MCF 10A (cell line): ENCODE measurements at places on chromosomes 7 and 10. TPM values are rescaled to one million over a fixed set of nuclear protein-coding genes. Genes with fewer than 3 reads are reported as not detected.

Gene EZH2
- 30.6 and 48.1 TPM in 2 replicates for total RNA-seq

Gene PLCE1
- total RNA-seq, result 0.22 and 0.23 TPM in 2 replicates

Gene HEPACAM2
- not detected in 2 replicates for total RNA-seq

Gene POLR2J2
- 10.1 and 13.8 TPM in 2 replicates for total RNA-seq

Gene VIPR2
- total RNA-seq, result not detected in 2 replicates

Gene DMTF1
- total RNA-seq, result 72.8 and 79.7 TPM in 2 replicates

Gene TMEM225B
- total RNA-seq, result 0.70 and 0.96 TPM in 2 replicates

Gene UTF1
- not detected in 2 replicates for total RNA-seq

Gene MYH16
- total RNA-seq, result 0.33 TPM in 1 of 2 replicates, not detected in the other

Gene LAMTOR4
- 76.6 and 87.3 TPM in 2 replicates for total RNA-seq

- H3K4me3 ChIP-seq, result no peak overlapping the region
- peaks cover 67% of the 10 kb centered on the region for H3K27me3 ChIP-seq
- H3K36me3 ChIP-seq, result no peaks in the 10 kb centered on the region
- DNase-seq, result no peak
- no peaks in the 10 kb centered on the region for H3K4me1 ChIP-seq
These were observed 568.8 kb upstream of the PCDH15 start for GRCh38 chr10:55369670-55370420.

- no peak overlapping the region for H3K27ac ChIP-seq
- H3K36me3 ChIP-seq, result peaks cover 4% of the 10 kb centered on the region
- no peaks in the 10 kb centered on the region for H3K4me1 ChIP-seq
- no peaks in the 10 kb centered on the region for H3K27me3 ChIP-seq
- no peak overlapping the region for H3K4me3 ChIP-seq
These were observed 286.7 kb downstream of the DPP6 start for GRCh38 chr7:154338701-154339506.

GRCh38 chr7:12569673-12570072, 847 bp upstream of the SCIN start:
- DNase-seq, result no peak
- H3K27ac ChIP-seq, result no peak overlapping the region
- H3K4me1 ChIP-seq, result peaks cover 6% of the 10 kb centered on the region
- no peaks in the 10 kb centered on the region for H3K36me3 ChIP-seq
- peak overlapping the region; percentile 67 for H3K4me3 ChIP-seq
- no peaks in the 10 kb centered on the region for H3K27me3 ChIP-seq

GRCh38 chr10:63758080-63758479, 236.9 kb downstream of the REEP3 start:
- H3K4me3 ChIP-seq, result no peak overlapping the region
- H3K4me1 ChIP-seq, result no peaks in the 10 kb centered on the region
- DNase-seq, result no peak

DNA sequence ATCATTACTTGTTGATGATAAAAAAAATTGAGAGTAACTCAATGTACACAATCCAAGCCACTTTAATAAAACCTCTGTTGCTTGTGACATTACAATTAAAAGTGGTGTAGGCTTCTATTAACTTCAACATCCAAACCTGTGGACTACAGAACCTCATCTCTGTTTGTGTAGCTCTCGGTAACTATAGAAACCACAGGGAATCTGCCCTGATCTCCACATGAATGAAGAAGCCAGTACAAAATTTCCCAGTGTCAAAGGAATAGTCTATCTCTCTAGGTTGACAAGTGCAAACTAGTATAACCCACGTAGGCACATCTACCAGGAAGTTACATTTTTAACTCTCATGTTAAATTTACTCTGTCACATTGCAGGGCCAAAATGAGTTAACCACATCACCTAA, 204.3 kb downstream of the CHCHD3 start:
- peaks cover 10% of the 10 kb centered on the region for H3K4me1 ChIP-seq
- no peak overlapping the region for H3K27ac ChIP-seq
- DNase-seq, result no peak
- peaks cover 13% of the 10 kb centered on the region for H3K36me3 ChIP-seq
- no peak overlapping the region for H3K4me3 ChIP-seq

GRCh38 chr10:71264345-71265200, 52.2 kb downstream of the UNC5B start:
- peaks cover 47% of the 10 kb centered on the region for H3K4me1 ChIP-seq
- H3K27me3 ChIP-seq, result no peaks in the 10 kb centered on the region
- H3K36me3 ChIP-seq, result no peaks in the 10 kb centered on the region

DNA sequence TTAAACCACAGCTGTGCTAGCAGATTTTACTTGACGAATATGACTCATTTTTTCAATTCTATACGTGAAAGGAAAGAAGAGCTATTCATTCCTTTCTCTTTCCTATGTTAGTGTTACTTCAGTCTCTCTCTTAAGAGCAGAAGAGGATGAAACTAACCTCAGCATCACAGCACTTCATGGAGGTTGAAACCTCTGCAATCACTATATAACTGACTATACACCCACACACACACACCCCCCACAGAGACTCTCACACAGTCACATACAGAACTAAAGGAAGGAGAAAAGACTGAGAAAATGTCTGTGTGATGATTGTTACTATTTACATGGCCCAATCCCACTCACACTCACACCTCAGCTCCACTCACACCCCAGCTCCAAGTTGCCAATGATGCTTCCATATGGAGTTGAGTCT, 104.2 kb downstream of the KIF20B start:
- no peaks in the 10 kb centered on the region for H3K27me3 ChIP-seq
- no peaks in the 10 kb centered on the region for H3K36me3 ChIP-seq
- H3K27ac ChIP-seq, result no peak overlapping the region
- H3K4me1 ChIP-seq, result no peaks in the 10 kb centered on the region

- no peaks in the 10 kb centered on the region for H3K27me3 ChIP-seq
- H3K27ac ChIP-seq, result no peak overlapping the region
- no peak for DNase-seq
- no peak overlapping the region for H3K4me3 ChIP-seq
- peaks cover 89% of the 10 kb centered on the region for H3K36me3 ChIP-seq
- H3K4me1 ChIP-seq, result no peaks in the 10 kb centered on the region
These were observed 55.4 kb downstream of the ZRANB1 start for GRCh38 chr10:124997306-124997705.

GRCh38 chr10:64468219-64468618, 947.0 kb downstream of the REEP3 start:
- H3K27me3 ChIP-seq, result no peaks in the 10 kb centered on the region
- no peak overlapping the region for H3K27ac ChIP-seq
- H3K4me3 ChIP-seq, result no peak overlapping the region
- H3K4me1 ChIP-seq, result peaks cover 16% of the 10 kb centered on the region

DNA sequence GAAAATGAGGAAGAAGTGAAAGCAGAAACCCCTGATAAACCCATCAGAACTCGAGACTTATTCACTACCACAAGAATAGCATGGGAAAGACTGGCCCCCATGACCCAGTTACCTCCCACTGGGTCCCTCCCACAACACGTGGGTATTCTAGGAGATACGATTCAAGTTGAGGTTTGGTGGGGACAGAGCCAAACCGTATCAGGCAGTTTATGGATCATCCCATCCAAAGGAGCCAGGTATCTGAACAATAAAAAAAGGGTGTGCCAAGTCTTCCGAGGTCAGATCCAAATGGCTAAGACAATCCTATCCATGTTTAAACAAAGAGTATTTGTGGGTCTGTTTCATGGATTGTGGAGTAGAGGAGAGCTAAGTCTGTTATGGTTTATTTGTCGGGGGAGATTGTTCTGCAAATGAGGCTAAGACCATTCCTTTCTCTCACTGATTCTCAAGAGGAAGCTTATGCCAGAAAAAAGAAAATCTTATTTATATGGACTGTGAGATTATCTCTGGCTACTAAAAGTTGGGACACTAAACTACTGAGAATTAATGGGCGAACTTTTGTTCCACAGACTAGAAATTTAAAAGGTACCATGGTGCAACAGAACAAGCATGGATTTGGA, 203.7 kb downstream of the IPMK start:
- no peaks in the 10 kb centered on the region for H3K27me3 ChIP-seq
- H3K36me3 ChIP-seq, result no peaks in the 10 kb centered on the region
- no peak overlapping the region for H3K4me3 ChIP-seq
- H3K4me1 ChIP-seq, result peaks cover 6% of the 10 kb centered on the region

DNA sequence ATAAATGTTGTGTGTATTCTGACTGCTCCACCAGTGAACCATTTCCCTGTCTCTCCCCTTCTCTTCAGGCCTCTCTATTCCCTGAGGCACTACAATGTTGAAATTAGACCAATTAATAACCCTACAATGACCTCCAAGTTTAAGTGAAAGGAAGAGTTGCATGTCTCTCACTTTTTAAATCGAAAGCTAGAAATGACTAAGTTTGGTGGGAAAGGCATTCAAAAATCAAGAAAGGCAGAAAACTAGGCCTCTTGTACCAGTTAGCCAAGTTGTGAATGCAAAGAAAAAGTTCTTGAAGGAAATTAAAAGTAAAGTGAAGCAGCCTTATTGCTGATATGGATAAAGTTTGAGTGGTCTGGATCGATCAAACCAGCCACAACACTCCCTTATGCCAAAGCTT, 198.3 kb upstream of the YAE1 start:
- no peak for DNase-seq
- no peaks in the 10 kb centered on the region for H3K4me1 ChIP-seq
- peaks cover 86% of the 10 kb centered on the region for H3K27me3 ChIP-seq
- H3K4me3 ChIP-seq, result no peak overlapping the region
- no peak overlapping the region for H3K27ac ChIP-seq

- no peaks in the 10 kb centered on the region for H3K4me1 ChIP-seq
- H3K4me3 ChIP-seq, result no peak overlapping the region
- H3K27ac ChIP-seq, result no peak overlapping the region
- H3K27me3 ChIP-seq, result no peaks in the 10 kb centered on the region
- no peaks in the 10 kb centered on the region for H3K36me3 ChIP-seq
- DNase-seq, result no peak
These were observed 147.6 kb downstream of the PAXIP1 start for GRCh38 chr7:154855366-154855765.

GRCh38 chr10:69124563-69125268, 738 bp downstream of the VPS26A start:
- H3K36me3 ChIP-seq, result no peaks in the 10 kb centered on the region
- DNase-seq, result peak; percentile 66
- H3K27me3 ChIP-seq, result no peaks in the 10 kb centered on the region
- peaks cover 5% of the 10 kb centered on the region for H3K4me1 ChIP-seq

- no peaks in the 10 kb centered on the region for H3K4me1 ChIP-seq
- H3K4me3 ChIP-seq, result no peak overlapping the region
- no peak for DNase-seq
- no peaks in the 10 kb centered on the region for H3K27me3 ChIP-seq
- H3K36me3 ChIP-seq, result no peaks in the 10 kb centered on the region
These were observed 110.0 kb upstream of the PDLIM1 start for GRCh38 chr10:95400787-95401186.

DNA sequence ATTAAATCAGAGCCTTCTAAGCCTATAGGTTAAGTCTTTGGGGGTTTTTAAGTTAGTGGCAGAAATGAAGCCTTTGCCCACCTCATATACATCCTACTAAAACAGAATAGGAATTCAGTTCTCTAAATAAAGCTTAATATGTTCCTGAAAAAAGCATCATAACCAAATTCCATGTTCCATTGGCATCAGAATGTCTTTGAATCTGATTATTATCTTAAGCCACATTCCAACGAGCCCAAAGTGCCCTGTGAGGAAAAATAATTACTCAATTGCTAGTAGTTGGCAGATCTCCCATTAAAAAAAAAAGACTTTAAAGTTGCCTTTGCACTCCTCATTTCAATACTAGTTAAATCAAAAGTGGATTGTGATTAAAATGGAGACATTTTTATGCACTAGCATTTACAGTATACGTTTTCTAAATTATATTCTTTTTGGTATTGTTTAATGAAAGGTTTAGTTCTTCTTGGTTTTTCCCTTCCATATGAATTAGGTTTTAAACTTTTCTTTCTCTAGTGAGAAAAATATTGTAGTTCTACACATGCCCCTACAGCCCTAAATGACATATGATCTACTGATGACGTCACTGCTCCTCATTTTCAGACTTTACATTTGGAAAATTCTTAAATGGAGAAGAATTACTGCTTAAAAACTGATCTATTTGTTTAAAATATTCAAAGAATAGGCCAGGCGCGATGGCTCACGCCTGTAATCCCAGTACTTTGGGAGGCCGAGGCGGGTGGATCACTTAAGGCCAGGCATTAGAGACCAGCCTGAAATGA, 54.3 kb upstream of the CABCOCO1 start:
- H3K4me3 ChIP-seq, result no peak overlapping the region
- peaks cover 28% of the 10 kb centered on the region for H3K4me1 ChIP-seq
- H3K36me3 ChIP-seq, result no peaks in the 10 kb centered on the region
- H3K27ac ChIP-seq, result no peak overlapping the region
- no peaks in the 10 kb centered on the region for H3K27me3 ChIP-seq

DNA sequence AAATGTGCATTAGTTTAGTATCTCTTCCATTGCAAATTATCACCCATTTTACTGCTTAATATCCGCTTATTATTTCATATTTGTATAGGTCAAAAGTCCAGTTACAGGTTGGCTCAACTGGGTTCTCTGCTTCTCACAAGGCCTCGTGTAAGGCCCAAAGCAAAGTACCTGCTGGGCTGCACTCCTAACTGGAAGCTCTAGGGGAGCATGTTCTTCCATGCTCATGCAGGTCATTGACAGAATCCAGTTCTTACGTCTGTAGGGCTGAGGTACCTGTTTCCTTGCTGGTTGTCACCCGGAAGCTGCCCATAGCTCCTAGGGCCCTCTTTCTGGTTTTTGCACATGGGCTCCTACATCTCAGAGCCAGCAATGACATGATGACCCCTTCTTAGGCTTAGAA, 79.6 kb downstream of the RAPGEF5 start:
- no peaks in the 10 kb centered on the region for H3K27me3 ChIP-seq
- DNase-seq, result no peak
- H3K36me3 ChIP-seq, result no peaks in the 10 kb centered on the region
- H3K27ac ChIP-seq, result no peak overlapping the region

DNA sequence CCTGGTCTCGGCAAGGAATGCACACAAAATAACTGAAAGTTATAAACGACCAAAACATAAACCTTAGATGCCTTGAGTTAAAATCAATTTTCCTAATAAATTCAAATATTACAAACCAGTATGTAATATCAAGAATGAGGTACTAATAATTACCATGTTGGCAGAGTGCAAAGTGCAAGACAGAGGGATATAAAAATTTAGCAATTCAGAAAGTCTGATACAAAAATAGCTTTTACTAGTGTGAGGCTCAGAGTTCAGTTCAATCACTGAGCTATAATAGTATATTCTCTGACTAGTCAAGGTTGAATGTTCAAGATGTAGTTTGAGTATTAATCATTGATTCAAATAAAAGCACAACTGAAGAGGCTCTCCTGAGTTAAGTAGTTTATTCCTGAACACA, 4.8 kb upstream of the AUTS2 start:
- DNase-seq, result no peak
- no peak overlapping the region for H3K4me3 ChIP-seq
- no peaks in the 10 kb centered on the region for H3K27me3 ChIP-seq
- H3K4me1 ChIP-seq, result no peaks in the 10 kb centered on the region

GRCh38 chr10:60430836-60431597, 41.3 kb upstream of the ANK3 start:
- peak; percentile 54 for DNase-seq
- H3K4me3 ChIP-seq, result no peak overlapping the region
- peaks cover 52% of the 10 kb centered on the region for H3K4me1 ChIP-seq
- H3K36me3 ChIP-seq, result no peaks in the 10 kb centered on the region
- no peaks in the 10 kb centered on the region for H3K27me3 ChIP-seq
- H3K27ac ChIP-seq, result no peak overlapping the region

DNA sequence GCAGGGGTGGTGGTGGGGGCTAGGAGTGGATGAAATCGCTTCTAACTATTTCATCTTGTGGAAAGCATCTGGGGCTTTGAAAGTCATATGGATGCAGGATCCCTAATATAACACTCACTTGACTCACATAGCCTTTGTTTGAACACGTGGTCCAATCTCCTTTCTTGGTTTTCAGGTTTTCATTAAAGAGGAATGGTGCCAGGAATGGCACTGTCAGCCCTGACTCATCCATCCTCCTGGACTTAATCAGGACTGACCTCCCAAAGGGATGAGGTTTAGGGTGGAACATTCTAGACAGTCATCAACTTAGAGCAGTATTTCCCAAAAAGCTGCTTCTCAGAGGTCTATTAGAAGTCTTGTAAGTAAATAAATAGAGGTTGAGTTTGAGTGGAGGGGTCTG, 162.0 kb upstream of the PLXNA4 start:
- H3K27ac ChIP-seq, result no peak overlapping the region
- H3K36me3 ChIP-seq, result peaks cover 12% of the 10 kb centered on the region
- peak; percentile 87 for DNase-seq
- H3K27me3 ChIP-seq, result no peaks in the 10 kb centered on the region
